ENCODE measurements at places on chromosomes 12 and 14. TPM values are rescaled to one million over a fixed set of nuclear protein-coding genes. Genes with fewer than 3 reads are reported as not detected.

GLIPR1L2 gene
- total RNA-seq: 0.28 TPM

GRCh38 chr12:124147575-124147974, 147.3 kb upstream of the RFLNA start:
- no peak for DNase-seq

DNA sequence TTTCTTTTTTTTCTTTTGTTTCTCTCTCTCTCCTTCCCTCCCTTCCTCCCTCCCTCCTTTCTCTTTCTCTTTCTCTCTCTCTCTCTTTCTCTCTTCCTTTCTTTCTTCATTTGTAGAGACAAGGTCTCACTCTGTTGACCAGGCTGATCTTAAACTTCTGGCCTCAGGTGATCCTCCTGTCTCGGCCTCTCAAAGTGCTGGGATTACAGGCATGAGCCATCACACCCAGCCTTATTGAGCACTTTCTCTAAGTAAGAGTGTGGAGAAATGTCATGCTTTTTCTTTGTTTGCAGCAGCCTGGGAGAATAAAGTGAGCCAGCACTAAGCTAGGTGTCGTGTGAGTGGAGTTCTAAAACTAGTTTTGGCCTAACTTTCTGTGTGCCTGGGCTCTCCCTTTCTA, 74.0 kb downstream of the TTC7B start:
- no peak for DNase-seq

DNA sequence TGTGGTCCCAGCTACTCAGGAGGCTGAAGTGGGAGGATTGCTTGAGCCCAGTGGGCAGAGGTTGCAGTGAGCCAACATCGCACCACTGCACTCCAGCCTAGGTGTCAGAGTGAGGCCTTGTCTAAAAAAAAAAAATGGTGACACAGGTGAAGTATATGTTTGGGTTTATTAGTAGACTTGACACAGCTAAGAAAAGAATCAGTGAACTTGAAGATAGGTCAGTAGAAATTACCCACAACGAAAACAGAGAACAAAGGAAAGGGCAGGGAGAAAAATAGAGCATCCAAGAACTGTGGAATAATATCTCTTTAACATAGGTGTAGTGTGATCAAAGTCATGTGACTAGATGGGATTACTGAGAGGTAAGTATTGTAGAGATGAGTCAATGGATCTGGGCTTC, 23.7 kb downstream of the ATF1 start:
- DNase-seq: no peak

DNA sequence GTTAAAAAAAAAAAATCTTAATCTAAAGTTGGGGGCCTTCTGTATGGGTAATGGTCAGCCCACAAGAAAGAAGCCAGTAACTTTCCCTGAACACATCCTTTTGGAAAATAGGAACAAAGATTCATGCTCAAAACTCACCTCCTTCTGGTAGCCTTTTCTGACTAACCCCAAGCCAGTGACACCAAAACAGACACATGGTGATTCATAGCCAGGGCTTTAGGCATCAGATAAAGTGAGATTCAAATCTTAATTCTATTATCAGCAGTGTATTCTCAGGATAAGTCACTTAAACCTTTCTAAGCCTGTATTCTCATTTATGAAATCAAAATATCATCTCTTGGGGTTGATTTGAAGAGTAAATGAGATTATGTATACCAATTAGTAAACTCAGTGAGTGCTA, 4.9 kb downstream of the ATP5MC2 start:
- no peak for DNase-seq
